ENCODE measurements at places on chromosomes 11 and 22.
A peak's percentile ranks its signal among the peaks of the same experiment; 100 is the strongest.

GRCh38 chr11:3203221-3204043, 15.2 kb downstream of the MRGPRG start:
- peak; percentile 57 for DNase-seq

DNA sequence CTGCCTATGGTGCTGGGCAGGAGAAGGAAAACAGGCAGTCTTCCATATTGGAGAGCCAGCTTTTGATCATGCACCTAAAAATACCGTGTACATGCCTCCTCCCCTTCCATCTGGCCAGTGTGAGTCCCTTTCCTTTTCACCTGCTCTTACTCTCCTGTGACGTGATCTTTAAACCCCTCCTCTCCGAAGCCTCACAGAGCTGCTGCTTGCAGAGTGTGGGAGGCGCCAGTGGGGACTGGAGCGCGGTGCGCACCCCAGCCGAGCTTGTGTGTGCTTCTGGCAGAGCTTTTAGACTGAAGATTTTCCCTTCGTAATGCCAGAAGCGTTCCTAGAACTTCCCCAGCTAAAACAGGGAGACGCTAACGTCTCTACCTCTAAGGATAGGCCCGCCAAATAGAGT, 29.8 kb downstream of the MUC6 start:
- DNase-seq = peak; percentile 45

DNA sequence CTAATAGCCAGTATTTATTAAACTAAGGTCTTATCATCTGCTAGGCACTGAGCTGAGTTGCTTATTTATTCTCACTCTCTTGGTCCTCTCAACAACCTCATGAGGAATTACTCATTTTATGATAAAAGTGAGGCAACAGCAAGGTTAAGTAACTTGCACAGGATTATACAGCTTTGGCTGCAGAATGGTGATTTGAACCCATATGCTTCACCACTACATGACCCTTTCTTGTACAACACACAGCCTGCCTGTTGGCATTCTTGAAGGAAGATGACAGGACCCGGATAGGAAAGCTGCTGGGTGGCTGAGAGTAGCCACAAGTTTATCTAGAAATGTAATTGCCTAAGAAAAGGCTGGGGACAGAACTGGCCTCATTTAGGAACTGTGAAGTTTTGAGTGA, 5.3 kb upstream of the PARVA start:
- no peak for DNase-seq

GRCh38 chr11:94638301-94638901, 71.2 kb downstream of the PIWIL4 start:
- no peak for DNase-seq

GRCh38 chr22:42883121-42883520, 26.0 kb upstream of the ARFGAP3 start:
- no peak for DNase-seq

- DNase-seq = peak; percentile 91
Measured at GRCh38 chr22:17742527-17742902, 31.8 kb downstream of the BID start.

DNA sequence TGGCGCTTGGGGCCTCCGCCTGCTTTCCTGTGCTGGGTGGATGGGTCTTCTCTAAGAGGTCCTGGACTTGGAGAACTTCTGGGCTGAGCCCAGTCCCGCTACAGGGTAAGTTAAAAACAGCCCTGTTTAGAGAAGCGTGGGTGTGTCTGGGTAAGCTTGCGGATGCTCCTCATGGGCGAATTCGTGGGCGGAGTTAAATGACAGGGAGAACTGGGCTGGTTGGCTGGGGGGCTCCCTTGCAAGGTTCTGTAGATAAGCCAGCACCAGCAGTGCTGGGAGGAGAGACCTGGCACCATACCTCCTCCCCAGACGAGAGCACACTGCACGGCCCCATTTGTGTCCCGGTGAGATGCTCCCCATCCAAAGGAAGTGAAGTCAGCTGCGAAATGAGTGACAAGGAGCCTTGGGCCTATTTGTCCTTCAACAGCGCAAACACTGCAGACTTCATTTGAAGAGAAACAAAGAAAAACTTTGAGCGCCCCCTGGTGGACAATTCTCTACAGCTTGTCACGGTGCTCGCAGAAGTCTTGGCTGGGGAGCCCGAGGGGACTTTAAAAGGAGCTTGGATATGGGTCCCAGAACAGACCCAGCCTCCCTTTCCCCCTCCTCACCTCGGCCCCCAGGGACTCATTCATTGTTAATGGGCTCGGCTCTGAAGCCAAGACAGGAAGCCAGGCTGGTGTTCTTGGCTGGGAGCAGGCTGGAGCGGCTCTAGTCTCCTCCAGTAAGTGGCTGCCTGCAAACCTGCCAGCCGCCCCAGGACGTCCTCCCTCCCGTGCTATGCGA, 39.5 kb downstream of the TP53I11 start:
- peak; percentile 99 for DNase-seq

GRCh38 chr11:74492084-74492483, 1.4 kb downstream of the LIPT2 start:
- DNase-seq = peak; percentile 5

DNA sequence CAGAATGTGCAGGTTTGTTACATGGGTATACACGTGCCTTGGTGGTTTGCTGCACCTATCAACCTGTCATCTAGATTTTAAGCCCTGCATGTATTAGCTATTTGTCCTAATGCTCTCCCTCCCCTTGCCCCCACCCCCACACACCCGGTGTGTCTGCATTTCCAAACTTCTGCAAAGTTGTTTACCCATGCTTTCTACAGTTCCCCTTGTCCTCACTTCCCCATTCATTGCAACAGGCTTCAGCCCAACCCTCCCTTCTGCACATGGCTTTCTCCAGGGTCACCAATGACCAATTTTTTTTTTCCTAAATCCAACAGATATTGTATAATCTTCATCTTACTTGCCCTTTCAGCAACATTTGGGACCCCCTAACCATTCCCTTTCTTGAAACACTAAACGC, 32.0 kb upstream of the NUP50 start:
- no peak for DNase-seq

GRCh38 chr11:126727381-126727780, 273.2 kb downstream of the KIRREL3 start:
- DNase-seq = no peak

- no peak for DNase-seq
Measured at GRCh38 chr11:87298155-87298554, 260.4 kb downstream of the TMEM135 start.

All from eye (tissue), 1 donor.